Activated T-cell treated with anti-CD3 and anti-CD28 coated beads for 1 hour (primary cell): ENCODE measurements at places on chromosomes 12 and 14.

GRCh38 chr12:3641428-3642018 is 111.4 kb downstream of the CRACR2A start:
- DNase-seq = no peak

DNA sequence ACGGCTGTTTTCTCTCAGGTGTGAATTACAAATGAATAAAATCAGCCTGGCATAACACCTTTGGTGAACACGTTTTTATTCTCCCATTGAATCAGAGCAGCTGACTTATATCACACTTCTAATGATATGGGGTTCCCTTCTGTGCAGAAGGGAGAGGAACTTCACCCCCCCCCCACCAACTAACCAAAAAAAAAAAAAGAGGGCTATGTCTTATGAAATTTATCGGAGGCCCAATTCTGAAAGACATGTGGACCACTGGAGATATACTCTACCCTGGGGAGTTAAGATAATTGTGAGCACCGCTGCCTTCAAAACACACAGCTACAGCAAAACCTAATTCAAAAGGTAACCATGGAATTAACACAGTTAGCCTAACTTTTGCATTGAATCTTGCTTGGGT is 4.6 kb downstream of the BCL11B start:
- DNase-seq = no peak

DNA sequence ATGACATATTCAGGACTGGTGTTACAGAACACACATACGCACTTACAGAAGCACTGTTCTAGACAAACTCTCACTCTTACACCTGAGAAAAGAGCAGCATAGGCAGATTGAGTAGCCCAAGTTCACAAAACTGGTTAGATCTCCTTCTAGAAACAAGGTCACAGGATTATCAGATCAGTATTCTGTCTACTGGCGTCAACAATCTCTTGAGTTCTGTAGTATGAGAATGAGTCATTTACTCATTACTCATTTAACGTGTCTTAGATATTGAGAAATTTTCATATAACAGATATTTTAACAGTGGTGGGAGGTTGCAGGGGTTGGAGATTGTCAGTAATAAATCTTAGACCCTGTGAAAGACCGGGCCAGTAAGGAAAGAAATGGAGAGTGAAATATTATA is 2.8 kb upstream of the TSPAN8 start:
- no peak for DNase-seq

- no peak for DNase-seq
These were observed 64.7 kb downstream of the MAP3K9 start for GRCh38 chr14:70744641-70745040.

DNA sequence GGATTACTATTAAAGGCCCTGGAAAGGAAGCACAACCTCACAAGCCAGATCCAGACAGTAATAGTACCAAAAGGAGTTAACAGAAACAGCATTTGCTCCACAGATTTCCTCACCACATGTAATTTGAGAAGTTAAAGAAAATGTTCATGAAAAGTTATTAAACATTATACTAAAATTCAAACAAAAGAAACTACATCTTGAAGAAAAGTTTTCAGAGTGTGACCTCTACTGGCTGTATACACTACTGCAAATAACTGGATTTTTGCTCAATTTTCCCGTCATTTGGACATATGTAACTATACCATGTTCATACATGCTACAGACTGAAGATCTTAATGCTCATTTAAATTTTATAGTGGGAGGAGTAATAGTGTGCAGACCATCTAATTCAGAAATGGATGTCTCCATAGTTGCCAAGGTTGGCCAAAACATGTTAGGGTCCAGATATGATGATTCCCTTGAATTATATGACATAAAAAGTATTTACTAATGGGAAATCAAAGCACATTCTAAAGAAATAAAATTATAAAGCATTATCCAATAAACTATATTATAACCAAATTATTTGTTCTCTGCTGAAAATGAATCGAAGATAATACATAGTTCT is 5.6 kb downstream of the KRR1 start:
- DNase-seq = no peak

DNA sequence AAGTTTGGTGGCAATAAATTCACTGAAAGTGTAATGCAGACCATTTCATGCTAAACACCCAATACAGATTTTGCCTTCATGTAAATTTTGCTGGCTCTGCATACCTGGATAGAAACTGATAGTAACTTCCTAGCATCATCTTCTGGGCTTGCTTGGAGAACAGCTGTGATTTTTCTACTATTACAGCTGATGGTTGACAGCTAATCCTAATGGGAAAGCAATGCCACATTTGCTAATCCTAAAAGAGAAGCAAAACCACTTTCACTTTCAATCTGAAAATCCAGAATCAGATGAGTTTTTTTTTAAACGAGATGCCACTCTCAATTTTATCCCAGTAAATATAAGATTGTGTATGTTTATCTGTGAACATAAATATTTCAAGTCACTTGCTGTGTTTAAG is 1035.9 kb downstream of the TRHDE start:
- no peak for DNase-seq

DNA sequence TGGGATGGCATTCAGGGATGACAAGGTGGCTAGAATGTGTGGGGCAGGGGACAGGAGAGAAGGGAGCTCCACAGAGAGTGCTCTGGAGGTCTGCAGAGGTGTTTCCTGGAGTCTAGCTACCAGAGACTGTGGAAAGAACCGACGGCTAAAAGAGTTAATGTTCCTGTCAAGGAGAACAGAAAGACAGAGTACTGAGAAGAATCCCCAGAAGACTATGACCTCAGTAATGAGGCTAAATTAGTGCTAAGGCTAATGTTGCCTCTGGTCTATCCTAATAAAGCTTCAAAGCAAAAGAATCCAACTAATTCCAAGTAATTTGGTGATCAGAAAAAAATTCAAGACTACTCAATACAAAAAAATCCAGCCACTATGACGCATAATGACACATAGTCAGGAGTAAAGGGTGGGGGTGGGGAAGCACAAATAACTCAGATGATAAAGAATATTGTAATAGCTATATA is 44.7 kb downstream of the FERMT2 start:
- DNase-seq = no peak

DNA sequence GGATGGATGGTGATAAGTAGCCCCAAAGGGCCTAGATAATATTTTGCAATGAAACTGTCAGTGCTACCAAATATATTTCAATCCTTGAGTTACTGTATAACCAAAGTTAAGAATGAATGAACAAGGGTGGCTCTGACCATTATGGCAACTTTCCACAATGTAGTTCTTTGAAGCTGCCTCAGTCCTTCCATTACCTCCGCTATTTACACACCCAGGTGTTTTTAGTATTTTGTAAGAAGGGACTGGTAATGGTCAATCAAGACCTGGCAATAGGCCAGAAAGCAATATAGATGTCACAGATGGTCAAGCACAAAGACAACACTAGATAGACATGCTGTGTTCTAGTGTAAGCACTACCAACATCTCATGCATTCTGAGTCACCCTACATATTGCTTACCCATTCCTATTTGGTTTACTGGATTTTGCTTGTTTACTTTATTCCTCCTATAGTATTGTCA is 16.3 kb downstream of the DUSP16 start:
- no peak for DNase-seq

DNA sequence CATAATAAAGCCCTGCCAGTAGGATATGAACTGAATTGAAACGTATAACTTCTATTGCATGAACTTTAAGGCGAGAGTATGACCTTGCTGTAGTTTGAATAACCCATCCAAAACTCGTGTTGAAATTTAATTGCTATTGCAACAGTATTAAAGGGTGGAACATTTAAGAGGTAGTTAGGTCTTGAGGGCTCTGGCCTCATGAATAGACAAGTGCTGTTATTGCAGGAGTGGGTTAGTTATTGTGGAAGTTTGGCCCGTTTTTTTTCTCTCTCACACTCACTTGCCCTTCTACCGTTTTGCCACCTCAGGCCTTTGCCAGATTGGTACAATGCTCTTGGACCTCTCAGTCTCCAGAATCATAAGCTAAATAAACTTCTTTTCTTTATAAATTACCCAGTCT is 473.7 kb upstream of the SYT1 start:
- no peak for DNase-seq

GRCh38 chr12:11648514-11649412 is 711 bp upstream of the ETV6 start:
- DNase-seq = peak; percentile 32

DNA sequence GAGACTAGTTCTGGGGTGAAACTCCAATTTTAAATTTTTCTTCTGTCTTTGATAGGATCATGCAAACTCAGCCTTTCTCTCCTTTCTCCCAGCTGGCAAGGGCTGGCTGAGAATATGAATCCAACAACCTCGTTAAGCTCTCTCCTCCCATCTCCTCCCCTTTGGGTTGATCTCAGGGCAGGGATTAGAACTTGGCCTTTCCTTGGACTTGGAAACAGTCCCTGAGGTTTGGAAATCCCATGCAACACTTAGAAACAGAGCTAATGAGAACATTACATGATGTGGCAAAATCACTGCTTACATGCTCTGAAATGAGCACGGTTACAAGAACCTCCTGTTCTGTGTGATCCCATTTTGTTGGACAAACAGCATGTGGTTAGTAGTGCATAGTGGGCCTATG is 31.6 kb downstream of the ACACB start:
- no peak for DNase-seq

GRCh38 chr12:113099764-113100163 is 35.8 kb downstream of the RASAL1 start:
- DNase-seq = no peak

GRCh38 chr12:47286676-47287075 is 206.9 kb upstream of the AMIGO2 start:
- DNase-seq = no peak

DNA sequence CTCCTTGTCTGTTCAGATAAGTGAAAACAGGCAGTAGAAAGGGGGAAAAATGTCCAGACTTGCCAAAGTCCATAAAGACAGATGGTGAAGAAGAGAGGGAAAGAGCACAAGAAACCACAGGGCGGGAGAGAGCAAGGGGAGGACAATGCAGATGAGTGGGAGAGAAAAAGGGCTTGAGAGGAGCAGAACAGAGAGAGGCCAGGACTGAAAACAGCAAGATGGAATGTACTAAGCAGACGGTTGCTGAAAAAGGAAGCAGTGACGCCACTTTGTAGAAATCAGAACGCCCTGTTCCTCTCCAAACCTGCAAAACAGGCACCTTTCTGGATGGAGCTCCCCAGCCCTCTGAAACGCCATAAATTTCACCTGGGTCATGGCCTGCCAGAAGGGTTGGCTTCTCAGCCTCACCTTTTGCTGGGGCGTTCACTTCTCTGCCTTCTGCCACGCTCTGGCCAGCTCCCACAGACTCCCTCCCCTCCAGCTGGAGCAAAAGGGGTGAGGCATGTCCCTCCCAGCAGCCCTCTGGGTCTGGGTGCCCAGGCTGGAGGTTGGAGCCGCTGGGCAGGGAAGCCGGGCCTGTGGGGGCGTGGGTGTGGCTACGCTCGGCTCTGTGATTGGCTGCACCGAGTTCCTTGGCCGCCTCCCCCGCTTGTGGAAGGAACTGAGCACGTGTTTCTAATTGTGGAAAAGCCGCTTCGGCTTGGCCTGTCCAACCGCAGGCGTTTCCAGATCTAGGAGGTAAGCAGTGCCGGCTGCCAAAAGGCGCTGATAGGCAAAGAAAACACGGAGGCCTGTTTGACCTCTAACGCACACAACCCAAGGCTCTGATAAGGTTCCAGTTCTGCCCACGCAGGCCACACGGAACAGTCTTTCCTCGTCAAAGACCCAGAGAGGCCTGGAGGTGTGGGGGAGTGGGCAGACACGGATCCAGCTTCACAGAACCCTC is 29.3 kb downstream of the SLC7A8 start:
- DNase-seq = no peak

GRCh38 chr12:117679776-117680175 is 289.0 kb downstream of the KSR2 start:
- DNase-seq = no peak

DNA sequence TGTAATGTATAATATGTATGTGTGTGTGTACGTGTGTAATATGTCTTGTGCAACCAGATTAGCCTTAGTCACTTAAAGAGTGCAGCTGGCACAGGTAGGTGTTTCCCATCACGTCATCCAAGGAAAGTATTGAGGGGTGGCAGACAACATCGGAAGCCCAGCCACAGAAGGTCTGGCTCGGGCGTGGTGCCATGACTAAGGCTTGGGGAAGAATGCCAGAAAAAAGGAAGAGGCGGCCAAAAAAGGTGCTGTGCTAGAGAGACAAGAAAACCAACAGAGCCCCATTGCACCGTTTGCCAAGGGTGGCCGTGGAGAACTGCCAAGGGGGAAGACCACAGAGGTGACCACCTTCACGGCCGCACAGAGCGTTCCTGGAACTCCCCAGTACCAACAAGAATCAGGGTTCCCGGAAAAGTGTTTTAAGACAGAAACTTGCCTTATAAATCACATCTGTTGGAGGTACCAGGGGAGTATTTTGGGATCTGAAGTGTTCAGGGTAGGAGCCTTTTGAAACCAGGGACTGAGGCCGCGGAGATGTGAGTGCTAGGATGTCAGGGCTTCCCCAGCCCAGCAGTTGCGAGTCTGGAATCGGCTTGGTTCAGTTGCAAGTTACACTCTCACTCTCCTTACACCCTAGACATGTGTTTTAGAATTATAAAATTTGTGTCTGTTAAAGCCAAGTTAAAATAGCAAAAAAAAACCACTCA is 131.2 kb upstream of the DYRK2 start:
- DNase-seq = no peak

DNA sequence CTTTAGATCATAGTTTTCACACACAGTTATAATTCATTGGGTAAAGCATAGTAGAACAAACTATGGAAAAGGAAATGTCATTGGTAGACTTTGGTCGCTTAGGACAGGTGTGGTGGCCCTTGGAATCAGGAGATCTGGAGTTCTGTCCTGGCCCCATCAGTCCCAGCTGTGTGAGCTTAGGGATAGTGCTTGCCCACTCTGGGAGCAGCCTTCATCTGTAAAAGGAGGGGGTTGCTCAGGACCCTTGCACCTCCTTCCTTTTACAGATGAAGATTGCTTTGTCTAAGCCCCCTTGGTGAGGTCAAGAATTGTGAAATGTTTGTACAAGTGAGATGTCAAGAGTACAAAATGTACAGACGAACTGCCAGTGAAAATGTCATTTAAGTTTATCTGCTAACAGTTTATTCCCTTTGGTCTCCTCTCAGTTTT is 93.2 kb downstream of the BORCS5 start:
- DNase-seq = no peak

GRCh38 chr14:57136669-57137328 is 131.9 kb downstream of the EXOC5 start:
- DNase-seq = no peak

- no peak for DNase-seq
These were observed 1.6 kb downstream of the KLHL28 start for GRCh38 chr14:44960146-44960545.

DNA sequence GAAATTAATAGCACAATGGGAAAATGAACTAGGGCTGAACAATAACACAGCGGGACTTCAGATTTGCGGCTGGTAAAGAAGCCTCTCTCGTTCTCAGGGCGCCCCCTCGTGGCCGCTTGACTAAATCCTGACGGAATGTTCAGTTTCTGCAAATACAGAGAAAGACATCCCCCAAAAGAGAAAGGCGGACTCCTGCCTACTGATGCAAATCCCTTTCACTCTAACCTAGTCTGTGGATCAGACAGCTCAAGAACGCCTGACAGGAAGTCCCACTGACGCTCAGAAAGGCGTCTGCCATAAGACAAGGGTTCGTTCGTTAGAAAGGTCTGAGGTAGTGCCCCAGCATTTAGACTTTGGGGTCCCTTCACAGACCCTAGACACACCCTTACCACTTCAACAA is 2.5 kb downstream of the NUAK1 start:
- peak; percentile 71 for DNase-seq

- DNase-seq = no peak
These were observed 156.5 kb downstream of the PAWR start for GRCh38 chr12:79534029-79534867.

- DNase-seq = no peak
These were observed 47.1 kb downstream of the ATG2B start for GRCh38 chr14:96316087-96316486.
